Karpas-422 (cell line): ENCODE measurements at places on chromosomes 16 and 17. TPM values are rescaled to one million over a fixed set of nuclear protein-coding genes. Genes with fewer than 3 reads are reported as not detected.

The CRISPLD2 gene
- total RNA-seq: not detected in 2 replicates

The NEUROD2 gene
- total RNA-seq: not detected in 2 replicates

The KCNG4 gene
- not detected in 2 replicates for total RNA-seq

The CCL5 gene
- not detected in 2 replicates for total RNA-seq

- H3K36me3 ChIP-seq: no peaks in the 10 kb centered on the region
- H3K4me1 ChIP-seq: peaks cover 45% of the 10 kb centered on the region
- no peak overlapping the region for H3K27ac ChIP-seq
- no peak for DNase-seq
Observed at GRCh38 chr16:75241955-75242354, 9.5 kb downstream of the BCAR1 start.

DNA sequence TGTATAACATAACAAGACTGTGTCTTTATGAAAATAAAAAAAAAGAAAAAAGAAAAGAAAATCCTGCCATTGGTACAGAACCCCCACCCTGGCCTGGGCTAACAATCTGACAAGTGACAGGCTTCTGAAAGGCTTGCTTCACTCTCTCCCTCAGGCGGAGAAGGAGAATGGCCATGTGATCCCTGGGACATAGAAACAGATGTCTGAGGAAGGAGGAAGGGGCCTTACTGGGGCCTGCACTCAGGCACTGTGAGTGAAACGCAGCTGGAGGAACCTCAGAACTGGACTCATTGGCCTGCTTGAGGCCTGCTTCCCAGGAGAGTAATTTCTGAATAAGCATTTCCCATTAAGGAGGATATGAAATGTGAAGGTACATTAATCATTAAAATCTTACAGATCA, 17.5 kb downstream of the MAP3K14 start:
- peak overlapping the region; percentile 96 for H3K27ac ChIP-seq
- peaks cover 8% of the 10 kb centered on the region for H3K36me3 ChIP-seq
- peaks cover 99% of the 10 kb centered on the region for H3K4me1 ChIP-seq
- DNase-seq: peak; percentile 72
- peak overlapping the region; percentile 45; the same call in 1 of the 2 replicates for H3K4me3 ChIP-seq

DNA sequence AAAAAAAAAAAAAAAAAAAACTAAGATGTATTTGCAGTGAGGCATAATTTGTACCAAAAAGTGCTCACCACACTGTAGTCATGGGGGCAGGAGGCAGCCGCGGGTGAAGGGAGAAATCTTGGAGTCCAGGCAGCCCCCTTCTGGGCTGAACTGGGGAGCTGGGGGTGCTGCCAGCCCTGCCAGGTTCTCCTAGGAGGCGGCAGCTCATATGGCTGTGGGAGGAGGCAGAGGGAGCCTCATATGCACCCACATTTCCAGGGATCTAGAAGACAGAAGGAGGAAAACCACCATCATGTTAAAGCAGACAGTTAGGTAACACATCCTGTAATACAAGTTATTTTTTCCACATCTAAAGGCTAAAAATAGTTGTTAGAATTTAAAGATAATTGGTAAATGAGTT, 16.3 kb downstream of the MAPT start:
- no peak overlapping the region for H3K4me3 ChIP-seq
- H3K27ac ChIP-seq: no peak overlapping the region
- H3K36me3 ChIP-seq: no peaks in the 10 kb centered on the region
- peak; percentile 22 for DNase-seq
- H3K27me3 ChIP-seq: no peaks in the 10 kb centered on the region

DNA sequence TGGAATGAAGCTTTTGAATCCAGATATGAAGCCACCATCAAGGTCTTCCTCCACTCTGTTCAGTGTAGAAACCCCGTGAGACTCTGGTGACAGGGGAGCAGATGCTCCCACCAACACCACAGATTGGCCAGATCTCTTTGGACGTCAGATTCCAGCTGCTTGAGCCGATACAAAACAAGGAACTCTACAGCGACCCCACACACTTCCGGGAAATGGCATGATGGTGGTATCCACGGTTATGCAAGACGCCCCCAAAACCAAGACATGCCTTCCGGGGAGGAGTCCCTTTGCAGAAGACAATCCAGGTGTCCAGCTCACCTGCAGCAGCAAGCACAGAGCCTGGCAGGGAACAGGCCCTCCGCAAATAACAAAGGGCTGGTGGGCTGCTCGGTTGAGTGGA, 19.8 kb upstream of the PITPNA start:
- DNase-seq: no peak
- peaks cover 9% of the 10 kb centered on the region for H3K4me1 ChIP-seq
- H3K27ac ChIP-seq: no peak overlapping the region
- H3K27me3 ChIP-seq: no peaks in the 10 kb centered on the region
- no peak overlapping the region for H3K4me3 ChIP-seq

DNA sequence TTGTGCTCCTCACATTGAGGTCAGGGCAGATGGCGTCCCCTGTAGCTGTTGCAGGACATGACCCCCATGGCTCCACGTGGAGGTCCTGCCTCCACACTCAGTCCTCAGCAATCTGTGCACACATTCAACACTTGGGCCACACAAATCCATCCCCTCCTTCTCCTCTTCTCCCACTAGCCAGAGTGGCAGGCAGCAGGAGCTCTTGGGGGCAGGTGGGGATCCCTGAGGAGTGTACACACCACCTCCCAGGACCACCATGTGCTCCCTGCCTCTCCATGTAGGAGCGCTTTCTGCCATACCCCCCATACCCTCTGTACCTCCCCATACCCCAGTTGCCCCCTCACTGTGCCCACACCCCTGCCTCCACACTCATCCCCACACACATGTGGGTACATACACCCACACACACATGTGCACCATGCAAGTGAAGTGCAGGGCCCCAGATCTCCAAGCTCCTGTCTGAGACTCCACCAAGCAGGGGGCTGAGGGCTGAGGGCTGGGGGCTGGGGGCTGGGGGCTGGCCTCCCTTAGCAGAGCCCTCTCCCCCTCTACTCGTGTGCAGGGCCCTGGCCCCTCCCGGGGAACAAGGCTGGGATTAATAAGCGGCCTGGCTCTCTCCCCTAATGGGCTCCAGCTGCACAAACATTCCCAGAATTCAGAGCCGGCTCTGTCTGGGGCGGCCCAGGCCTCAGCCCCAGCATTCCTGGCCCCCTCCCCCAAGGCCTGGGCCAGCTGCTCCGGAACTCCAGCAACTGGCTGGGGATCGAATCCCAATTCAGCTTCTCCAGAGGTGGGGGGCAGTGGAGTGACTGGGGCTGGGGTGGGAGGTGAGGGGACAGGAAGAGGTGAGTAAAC, 48.2 kb upstream of the MEIOC start:
- H3K36me3 ChIP-seq: no peaks in the 10 kb centered on the region
- no peak overlapping the region for H3K4me3 ChIP-seq
- no peaks in the 10 kb centered on the region for H3K27me3 ChIP-seq
- H3K4me1 ChIP-seq: no peaks in the 10 kb centered on the region

- H3K27me3 ChIP-seq: no peaks in the 10 kb centered on the region
- H3K27ac ChIP-seq: no peak overlapping the region
- H3K36me3 ChIP-seq: no peaks in the 10 kb centered on the region
- H3K4me1 ChIP-seq: no peaks in the 10 kb centered on the region
- DNase-seq: no peak
Observed at GRCh38 chr16:8569650-8570346, 20.5 kb downstream of the TMEM114 start.

DNA sequence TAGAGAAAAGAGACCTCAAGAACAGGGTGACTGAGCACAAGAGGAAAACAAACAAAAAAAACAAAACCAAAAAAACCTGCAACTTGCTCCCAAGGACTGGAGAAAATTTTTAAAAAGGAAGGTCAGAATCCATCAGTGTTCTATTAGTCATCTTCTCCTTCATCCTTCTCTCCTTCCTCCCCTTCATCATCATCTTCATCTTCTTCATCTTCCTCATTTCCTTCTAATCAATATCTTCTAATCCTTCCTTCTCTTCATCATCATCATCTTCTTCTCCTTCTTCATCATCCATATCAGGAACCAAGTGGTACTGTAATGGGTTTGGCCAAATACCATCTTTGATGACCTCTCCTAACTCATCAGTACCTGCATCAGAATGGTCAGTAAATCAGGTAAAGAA, 12.2 kb downstream of the HSF5 start:
- H3K4me3 ChIP-seq: no peak overlapping the region
- no peaks in the 10 kb centered on the region for H3K4me1 ChIP-seq
- no peak for DNase-seq
- no peaks in the 10 kb centered on the region for H3K36me3 ChIP-seq
- H3K27ac ChIP-seq: no peak overlapping the region

DNA sequence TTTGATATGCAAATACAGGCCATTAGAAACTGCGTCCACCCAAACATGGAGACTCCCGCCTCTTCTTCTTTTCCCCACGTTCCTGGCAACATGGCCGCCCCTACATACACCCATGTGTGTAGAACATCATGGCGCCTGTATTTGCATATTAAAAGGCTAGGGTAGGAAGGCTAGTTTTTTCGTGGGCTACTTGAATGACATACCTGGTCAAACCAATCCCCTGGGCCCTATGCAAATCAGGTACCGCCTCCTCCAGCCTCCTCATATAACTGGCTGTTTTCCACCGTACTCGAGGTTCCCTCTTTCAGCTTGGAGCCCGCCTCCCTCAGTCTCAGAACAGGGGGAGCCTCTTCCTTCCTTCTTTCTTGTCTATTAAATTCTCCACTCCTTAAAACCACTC, 840 bp upstream of the CD300LB start:
- H3K4me1 ChIP-seq: peaks cover 5% of the 10 kb centered on the region; the same call in 1 of the 2 replicates
- no peaks in the 10 kb centered on the region for H3K36me3 ChIP-seq
- H3K27me3 ChIP-seq: no peaks in the 10 kb centered on the region
- no peak overlapping the region for H3K4me3 ChIP-seq
- H3K27ac ChIP-seq: no peak overlapping the region
- DNase-seq: peak; percentile 53

DNA sequence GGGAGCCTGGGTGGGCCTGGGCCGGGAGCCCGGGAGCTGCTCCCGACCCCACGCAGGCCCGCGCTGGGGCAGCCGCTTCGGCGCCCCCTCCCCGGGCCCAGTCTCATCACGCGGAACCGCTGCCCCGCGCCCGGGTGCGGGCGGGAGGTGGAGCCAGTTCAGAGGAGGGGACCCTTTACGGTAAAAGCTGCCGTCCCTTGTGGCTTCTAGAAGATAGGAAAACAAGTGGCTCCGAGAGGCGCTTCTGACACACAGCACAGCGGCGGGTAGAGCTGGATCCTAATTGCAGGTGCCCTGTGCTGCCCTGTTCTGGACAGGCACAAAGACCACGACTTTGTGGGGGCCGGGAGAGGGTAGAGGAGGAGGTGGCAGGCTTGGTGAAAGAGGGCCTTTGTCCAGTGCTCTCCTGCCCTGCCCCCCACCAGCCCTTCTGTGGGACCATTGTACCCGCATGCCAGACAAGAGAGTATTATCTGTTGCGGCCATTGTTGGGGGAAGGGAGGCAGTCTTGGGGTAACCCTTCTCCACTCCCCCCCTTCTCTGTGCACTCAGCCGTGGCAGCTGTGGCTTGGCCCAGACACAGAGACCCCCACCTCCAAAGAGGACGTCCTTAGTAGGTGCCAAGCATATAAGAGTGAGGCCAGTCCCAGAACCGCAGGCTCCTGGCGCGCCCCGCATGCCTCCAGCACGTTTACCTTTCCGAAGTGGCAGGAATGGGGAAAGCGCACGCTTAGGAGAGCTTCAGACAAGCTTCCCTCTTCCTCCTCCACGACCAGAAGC, 736 bp downstream of the CNP start:
- H3K27me3 ChIP-seq: no peaks in the 10 kb centered on the region
- peaks cover 27% of the 10 kb centered on the region for H3K4me1 ChIP-seq
- H3K4me3 ChIP-seq: peak overlapping the region; percentile 96
- no peak for DNase-seq

- no peak overlapping the region for H3K27ac ChIP-seq
- no peaks in the 10 kb centered on the region for H3K27me3 ChIP-seq
- DNase-seq: no peak
- no peak overlapping the region for H3K4me3 ChIP-seq
Observed at GRCh38 chr17:30858556-30859250, 26.9 kb downstream of the ATAD5 start.

- peaks cover 16% of the 10 kb centered on the region; the same call in 1 of the 2 replicates for H3K36me3 ChIP-seq
- peak within 1 kb of the TSS; percentile 35 for H3K27ac ChIP-seq
- no peaks in the 10 kb centered on the region for H3K27me3 ChIP-seq
- DNase-seq: peak; percentile 94
Observed at GRCh38 chr17:67245073-67245693, at the start of gene HELZ. HELZ (minus strand) TSS chr17:67245196; CDS start chr17:67218804, 26,392 bp downstream.

DNA sequence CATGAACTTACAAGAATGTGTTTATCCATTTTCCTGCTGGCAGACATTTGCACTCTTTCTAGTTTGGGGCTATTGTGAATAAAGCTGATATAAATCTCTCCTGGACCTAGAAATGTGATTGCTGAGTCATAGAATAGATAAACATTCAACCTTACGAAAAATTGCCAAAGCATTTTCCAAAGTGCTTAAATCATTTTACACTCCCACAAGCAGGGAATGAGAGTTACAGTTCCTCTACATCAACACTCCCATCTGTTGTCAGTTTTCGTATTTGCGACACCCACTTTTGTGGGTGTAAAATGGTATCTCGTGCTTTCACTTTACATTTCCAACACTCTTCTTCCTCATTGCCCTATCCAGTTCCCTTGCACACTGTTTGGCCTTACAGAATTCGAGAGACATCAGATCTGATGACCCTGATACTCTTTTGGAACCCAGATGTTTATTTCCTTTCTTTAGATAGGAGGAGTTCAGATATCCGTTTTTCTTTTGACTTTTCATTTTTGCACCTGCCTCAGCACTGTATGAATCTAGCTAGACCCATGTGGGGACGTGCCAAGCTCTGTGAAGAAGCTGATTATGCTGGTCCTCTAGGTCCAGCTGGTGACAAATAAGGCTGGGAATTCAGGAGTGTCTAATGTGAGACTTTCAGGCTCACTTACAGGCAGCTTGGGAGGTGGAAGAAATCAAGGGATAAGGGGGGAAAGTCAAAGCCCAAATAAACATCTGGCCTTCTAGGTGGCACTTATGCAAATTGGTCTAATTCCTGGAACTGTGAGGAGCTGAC, 14.0 kb downstream of the SOX9 start:
- no peaks in the 10 kb centered on the region for H3K27me3 ChIP-seq
- H3K27ac ChIP-seq: no peak overlapping the region
- H3K4me1 ChIP-seq: peaks cover 49% of the 10 kb centered on the region
- DNase-seq: no peak
